GM04504 (cell line): ENCODE measurements at places on chromosomes 6 and 20.

- DNase-seq: no peak
Observed at GRCh38 chr6:159557031-159557430, 136.0 kb downstream of the SOD2 start.

- DNase-seq: no peak
Observed at GRCh38 chr6:151721671-151722070, 85.8 kb upstream of the ESR1 start.

- no peak for DNase-seq
Observed at GRCh38 chr6:90096818-90097217, 199.8 kb downstream of the BACH2 start.

DNA sequence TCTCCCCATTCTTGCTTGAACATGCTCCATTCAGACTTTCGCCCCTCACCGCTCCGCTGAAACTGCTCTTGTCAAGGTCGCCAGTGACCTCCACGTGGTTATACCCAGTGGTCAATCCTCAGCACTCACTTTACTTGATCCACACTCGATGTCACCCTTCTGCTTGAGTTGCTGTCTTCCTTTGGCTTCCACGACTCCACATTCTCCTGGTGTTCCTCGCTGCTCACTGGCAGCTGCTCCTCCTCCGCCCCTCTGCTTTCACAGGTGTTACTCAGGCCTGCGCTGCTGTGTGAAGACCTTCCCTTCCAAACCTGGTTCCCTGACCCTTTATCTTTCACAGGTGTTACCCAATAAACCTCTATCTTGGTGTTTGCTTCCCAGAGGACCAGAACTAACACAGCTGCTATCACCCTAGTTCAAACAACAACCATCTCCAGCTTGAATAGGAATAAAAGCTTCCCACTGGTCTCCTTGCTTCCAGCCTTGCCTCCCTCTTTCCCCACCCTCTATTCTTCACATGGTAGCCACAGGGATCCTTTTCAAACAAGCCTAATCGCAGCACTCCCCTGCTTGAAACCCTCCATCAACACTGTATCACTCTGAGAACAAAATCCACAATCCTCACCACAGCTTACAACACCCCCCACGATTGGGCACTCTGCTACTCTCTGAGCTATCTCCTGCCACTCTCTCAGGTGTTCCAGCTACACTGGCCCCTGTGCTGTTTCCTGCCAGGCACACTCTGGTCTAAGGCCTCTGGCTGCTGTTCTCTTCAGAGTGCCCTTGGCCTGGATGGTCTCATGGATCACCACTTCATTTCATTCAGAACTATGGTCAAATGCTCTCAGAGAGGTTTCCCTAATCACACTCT is 10.7 kb downstream of the PPIL1 start:
- no peak for DNase-seq

DNA sequence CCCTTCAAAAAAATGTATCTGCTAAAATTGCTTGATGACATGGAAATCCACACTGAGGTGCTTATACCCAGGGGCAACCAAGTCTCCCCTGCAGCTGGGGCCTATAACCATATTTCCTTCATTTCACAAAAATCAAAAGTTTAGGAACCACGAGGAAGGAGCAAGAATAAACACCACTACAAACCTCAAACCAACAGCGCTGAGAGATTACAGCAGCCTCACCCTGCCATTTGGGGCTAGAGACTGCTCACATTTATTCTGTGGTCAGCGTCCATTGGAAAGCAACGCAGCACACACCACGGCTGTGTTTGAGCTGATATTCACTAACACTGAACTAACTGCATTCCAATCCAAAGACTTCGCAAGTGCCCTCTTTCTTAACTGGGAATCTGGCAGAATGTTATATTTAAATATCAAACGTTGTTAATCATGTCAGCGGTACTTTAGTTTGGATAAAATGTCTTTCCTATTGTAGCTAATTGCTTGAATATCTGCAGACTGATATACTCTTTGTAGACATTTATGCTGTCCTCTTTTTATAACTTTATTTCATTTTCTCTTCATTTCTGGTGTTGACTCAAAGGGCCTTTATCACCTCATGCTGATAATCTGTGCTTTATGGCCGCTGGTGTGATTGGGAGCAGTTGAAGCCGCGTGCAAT is 94.6 kb downstream of the FOXA2 start:
- DNase-seq: no peak

- DNase-seq: no peak
Observed at GRCh38 chr20:14715400-14715799, 378.0 kb upstream of the FLRT3 start.

DNA sequence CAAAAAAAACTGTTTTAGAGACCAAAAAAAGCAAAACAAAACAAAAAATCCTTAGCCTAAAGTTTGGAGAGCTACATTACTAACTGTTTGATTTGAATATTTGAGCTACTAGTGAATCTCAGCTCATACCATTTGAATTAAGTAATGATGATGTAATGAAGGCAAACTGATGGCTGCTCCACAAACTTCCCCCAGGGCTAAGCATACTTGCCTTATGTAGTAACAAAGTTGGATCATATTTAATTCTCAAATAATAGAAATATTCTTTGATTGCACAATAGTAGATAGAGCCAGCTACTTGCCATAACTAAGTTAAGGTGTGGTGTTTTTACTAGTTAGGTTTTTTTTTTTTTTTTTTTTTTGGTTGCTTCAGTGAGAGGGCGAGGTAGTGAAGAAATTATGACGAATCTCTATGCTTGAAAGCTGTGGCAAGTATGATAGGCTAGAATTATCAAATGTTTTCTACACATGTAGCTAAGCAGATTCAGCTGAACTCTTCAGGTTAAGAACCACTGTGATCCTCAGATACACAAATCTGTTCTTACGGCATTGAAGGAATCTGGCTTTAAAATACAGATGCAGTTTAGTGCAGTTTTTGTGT is 2.9 kb downstream of the RAB32 start:
- peak; percentile 76 for DNase-seq

DNA sequence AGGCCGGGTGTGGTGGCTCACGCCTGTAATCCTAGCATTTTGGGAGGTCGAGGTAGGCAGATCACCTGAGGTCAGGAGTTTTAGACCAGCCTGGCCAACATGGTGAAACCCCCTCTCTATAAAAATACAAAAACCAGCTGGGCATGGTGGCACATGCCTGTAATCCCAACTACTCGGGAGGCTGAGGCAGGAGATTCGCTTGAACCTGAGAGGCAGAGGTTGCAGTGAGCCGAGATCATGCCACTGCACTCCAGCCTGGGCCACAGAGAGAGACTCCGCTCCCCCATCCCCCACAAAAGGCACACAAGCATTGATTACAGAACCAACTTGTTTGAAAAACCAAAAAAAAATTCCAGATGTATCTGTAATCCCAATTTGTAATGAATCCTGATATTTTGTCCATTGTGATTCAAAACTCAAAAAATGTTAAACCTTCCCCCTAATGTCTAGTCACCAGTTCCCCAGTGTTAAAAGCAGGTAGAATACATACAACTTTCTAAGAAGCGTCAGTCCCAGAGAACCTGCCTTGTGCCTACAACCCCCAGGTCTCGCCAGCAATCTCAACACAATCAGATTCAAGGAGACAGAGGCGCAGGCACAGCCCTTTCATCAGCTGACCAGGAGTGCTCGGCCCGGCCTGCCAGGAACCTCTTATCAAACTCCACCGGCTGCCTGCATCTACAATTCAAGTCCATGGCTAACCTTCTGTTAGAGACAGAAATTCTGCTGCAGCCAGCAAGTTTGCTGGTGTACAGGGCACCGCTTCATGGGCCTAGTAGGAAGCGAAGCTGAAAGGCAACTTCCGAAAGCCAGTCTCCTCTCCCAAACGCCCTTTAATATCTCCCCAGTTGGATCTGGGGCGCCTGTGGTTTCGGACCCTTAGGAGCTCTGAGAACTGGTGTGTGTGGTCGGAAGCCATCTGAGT is 2.1 kb downstream of the EZR start:
- DNase-seq: no peak

DNA sequence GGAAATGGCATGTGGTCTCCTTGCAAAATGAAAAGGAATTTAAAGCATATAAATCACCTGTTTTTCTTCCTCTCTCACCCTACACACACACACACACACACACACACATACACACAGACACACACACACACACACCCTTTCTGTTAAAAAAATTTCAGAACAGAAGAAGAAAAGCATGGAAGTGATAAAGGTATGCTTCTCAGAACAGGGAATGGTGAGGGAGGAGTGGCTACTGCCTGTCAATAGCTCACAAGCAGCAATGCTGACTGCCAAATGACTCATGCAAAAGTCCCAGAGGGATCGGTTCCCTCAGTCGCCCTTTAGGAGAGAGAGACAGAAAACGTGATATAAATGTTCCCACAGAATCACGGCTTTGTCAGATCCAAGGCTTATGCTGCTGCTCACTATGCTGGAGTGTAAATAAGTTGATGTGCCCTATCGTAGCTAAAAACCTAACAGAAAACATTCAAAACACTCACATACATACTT is 102.6 kb downstream of the IBTK start:
- peak; percentile 88 for DNase-seq

GRCh38 chr6:121032268-121033006 is 301.8 kb downstream of the TBC1D32 start:
- no peak for DNase-seq

- no peak for DNase-seq
Observed at GRCh38 chr20:9705722-9706476, 133.0 kb downstream of the PAK5 start.

- no peak for DNase-seq
Observed at GRCh38 chr20:54107600-54108325, 37.4 kb upstream of the BCAS1 start.

GRCh38 chr6:36717871-36718540 is 20.4 kb downstream of the RAB44 start:
- no peak for DNase-seq

- no peak for DNase-seq
Observed at GRCh38 chr20:5670874-5671273, 79.3 kb upstream of the SHLD1 start.

GRCh38 chr6:157412791-157413190 is 31.8 kb downstream of the ZDHHC14 start:
- DNase-seq: no peak

- DNase-seq: no peak
Observed at GRCh38 chr20:25036331-25036936, 21.5 kb downstream of the ACSS1 start.

DNA sequence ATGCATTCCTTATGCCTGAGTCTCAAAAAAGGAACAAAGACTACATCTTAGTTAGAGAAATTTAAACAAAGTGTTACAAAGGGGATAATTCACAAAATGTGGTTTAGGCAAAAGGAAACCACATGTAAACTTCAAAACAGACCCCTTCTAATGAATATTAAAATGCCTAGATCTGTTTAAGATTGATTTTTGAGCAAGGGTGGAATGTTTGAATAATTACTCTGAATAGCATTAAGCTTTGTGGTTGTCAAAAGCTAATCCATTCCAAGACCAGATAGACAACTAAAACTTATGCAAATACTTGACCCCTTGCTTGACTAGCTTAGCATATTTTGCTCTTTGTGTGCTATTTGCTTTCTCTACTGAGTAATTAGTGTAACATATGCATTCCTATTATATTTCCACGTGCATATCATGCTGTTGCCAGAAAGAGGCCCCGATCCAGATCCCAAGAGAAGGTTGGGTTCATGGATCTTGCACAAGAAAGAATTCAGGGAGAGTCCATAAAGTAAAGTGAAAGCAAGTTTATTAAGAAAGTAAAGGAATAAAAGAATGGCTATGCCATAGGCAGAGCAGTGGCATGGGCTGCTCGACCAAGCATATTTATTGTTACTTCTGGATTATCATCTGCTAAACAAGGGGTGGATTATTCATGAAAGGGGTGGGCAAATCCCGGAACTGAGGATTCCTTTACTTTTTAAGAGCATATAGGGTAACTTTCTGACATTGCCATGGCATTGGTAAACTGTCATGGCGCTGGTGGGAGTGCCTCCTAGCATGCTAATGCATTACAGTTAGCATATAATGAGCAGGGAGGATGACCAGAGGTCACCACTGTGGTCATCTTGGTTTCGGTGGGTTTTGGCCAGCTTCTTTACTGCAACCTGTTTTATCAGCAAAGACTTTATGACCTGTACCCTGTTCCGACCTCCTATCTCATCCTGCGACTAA is 1193.4 kb upstream of the EYS start:
- DNase-seq: no peak

GRCh38 chr6:68958327-68958726 is 323.2 kb downstream of the ADGRB3 start:
- DNase-seq: no peak

- DNase-seq: no peak
Observed at GRCh38 chr6:100838011-100838410, 43.1 kb downstream of the ASCC3 start.
